ENCODE measurements at places on chromosomes 1 and 21.

- DNase-seq = no peak
Observed at GRCh38 chr21:20108976-20109540, 889.2 kb upstream of the NCAM2 start.

DNA sequence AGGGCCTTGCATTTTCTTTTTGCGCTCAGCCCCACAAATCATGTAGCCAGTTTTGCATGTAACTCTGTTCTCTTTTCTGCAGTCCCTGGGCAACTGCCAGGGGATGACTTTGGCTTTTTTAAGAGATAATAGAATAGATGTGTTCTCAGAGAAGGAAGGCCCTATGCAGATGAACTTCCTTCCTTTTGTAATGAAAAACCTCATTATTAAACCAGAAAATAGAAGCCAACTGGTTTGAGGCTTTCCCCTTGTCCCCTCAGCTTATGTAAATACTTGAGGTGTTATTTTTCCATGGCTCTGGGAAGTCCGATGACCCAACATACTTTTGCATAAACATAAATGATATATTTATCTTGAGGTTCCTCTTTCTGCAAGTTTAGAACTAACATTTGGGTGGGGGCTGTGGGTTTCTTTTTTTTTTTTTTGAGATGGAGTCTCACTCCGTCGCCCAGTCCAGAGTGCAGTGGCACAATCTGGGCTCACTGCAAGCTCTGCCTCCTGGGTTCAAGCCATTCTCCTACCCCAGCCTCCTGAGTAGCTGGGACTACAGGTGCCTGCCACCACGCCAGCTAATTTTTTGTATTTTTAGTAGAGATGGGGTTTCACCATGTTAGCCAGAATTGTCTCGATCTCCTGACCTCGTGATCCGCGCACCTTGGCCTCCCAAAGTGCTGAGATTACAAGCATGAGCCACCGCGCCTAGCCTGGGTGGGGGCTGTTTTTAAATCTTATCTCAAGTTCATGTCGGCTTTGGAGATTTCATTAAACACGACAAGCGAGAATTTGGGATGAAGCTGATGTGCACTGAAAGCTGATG, 14.4 kb upstream of the FCRL5 start:
- no peak for DNase-seq

- DNase-seq = peak; percentile 16
Observed at GRCh38 chr21:38219049-38219628, 37.7 kb upstream of the KCNJ15 start.

- DNase-seq = no peak
Observed at GRCh38 chr1:90824551-90824950, 107.4 kb upstream of the BARHL2 start.

DNA sequence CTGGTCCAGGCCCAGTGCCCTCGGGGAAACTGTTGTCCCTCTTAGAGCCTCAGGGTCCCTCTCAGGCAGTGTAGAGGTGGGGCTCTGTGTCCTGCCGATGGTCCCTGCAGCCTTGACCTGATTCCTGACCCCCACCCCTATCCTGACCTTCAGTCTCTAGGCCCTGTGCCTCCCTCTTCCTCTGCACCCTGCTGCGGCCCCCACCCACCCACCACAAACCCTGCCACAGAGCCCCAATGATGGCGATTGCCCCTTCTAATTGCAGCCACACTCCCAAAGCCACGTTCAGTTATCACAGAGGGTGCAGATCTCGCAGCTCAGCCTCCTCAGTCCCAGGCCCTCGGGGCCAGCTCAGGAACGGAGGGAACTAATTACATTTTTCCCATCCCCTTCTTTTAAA, 99.7 kb downstream of the PAX7 start:
- no peak for DNase-seq

GRCh38 chr1:244710474-244711062, 57.6 kb downstream of the DESI2 start:
- no peak for DNase-seq

DNA sequence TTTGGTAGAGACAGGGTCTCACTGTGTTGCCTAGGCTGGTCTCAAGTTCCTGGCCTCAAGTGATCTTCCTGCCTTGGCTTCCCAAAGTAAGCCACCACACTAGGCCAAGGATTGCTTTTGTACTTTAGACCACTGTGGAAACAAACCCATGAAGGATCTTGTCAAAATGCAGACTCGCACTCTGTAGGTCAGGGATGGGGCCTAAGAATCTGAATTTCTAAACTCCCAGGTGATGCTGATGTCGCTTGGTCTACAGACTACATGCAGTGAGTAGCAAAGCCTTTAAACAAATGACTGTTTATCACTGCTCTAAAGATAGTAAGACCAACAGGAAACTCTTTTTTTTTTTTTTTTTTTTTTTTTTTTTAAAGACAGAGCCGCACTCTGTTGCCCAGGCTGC, 54.1 kb upstream of the MUTYH start:
- no peak for DNase-seq

- DNase-seq = no peak
Observed at GRCh38 chr1:58392083-58392482, 154.4 kb downstream of the OMA1 start.

- DNase-seq = no peak
Observed at GRCh38 chr1:183966487-183966886, 71.0 kb downstream of the COLGALT2 start.

DNA sequence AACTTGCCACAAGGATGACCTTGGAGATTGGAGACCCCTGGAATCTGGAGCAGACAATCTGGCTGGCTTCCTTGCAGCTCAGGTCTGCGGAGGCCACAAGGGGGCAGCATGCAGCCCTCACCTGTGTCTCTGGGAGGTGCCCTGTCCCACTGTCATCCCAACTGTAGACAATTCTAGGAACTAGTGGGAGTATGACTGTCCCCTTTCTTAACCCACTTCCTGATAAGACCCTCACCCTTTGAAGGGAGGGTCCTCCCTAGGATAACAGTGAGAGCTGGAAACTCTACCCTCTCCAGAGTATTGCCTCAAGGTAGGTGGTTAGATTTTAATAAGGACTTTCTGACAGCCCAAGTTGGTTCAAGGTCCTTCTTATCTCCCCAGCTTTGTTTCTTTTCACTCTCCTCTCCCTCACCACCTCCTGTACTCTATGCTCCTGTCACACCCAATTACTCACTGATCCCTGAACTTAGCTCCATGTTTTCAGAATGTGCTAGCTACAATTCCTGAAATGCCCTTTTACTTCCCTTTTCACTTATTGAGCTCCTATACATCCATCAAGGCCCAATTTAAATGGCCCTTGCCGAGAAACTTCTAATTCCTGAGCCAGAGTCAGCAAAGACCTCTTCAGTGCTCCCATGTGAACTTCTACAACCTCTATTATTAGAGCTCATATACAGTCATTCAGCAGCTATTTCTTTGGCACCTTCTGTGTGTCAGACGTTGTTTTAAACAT, 9.2 kb upstream of the KCNQ4 start:
- DNase-seq = peak; percentile 44

GRCh38 chr1:209062081-209062620, 521.4 kb upstream of the CAMK1G start:
- DNase-seq = no peak

GRCh38 chr1:214425101-214425500, 126.3 kb downstream of the PTPN14 start:
- no peak for DNase-seq

DNA sequence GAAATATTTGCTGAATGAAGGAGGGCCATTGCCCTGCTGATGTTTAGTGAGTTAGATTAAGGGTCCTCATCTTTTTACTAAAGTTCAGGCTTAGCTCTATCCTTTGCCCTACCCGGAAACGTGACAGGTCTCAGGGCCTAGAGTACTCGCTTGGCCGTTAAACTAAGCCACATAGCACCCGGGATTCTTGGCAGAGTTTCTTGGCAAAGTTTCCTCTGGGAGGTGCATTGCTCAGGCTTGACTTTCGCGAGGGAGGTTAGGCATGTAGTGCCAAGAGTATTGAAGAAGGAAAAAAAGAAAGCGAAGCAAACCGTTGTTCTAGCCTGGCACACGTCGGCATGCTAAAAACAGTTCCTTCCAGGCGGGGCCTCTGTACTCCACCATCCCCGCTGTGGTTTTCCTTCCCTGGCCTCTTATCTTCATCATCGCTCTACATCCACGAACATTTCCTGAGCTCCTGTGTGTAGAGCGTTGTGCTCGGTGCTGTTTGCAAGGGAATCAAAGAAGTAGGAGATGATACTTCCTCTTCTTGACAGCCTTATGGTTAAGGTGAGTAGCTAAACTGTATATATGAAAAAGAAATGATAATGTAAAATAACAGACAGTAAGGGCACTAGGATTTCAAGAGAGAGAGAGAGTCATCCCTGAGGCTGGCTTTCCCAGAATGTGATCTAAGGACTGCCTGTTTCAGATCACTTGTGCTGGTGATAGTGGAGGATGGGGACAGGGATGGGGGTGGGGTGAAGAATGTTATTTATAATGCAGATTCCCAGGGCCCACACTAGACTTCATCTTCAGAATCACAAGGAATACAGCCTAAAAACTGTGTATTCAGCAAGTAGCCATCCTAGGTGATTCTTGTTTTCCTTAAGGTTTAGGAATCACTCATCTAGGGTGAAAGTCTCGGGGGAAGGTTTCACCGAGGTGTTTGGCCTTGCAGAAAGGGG, 18.8 kb downstream of the RNF220 start:
- DNase-seq = no peak

DNA sequence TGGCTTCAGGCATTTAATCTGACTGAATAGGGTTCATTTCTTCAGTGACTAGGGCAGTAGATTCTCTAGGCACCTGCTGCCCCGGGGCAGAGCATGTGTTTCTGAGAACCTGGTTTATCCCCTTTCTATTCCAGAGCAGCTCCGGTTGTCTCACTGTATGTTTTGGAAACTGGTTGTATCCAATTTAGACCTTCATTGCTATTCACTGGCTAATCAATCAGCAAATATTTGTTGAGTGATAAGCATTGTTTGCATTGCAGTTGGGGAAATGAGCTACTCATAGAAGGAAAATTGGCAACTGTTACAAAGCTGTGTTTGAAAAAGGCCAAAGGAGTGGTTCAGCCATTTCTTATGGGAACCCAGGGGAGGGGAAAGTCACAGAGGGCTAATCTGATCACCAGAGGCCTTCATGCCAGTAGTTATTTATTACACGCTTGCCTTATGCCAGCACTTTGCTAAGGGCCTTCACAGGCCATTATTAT, 2.9 kb downstream of the QSOX1 start:
- no peak for DNase-seq

GRCh38 chr21:15208786-15209185, 144.0 kb upstream of the NRIP1 start:
- no peak for DNase-seq

- no peak for DNase-seq
Observed at GRCh38 chr21:34884346-34884929, 164.7 kb downstream of the RUNX1 start.

- DNase-seq = no peak
Observed at GRCh38 chr1:67573311-67573872, 111.6 kb upstream of the GADD45A start.

GRCh38 chr21:39715804-39716397, 29.1 kb upstream of the IGSF5 start:
- no peak for DNase-seq

- no peak for DNase-seq
Observed at GRCh38 chr1:158037866-158038359, 44.5 kb downstream of the KIRREL1 start.

GRCh38 chr1:46173361-46173856, 1.5 kb upstream of the TSPAN1 start:
- DNase-seq = no peak

DNA sequence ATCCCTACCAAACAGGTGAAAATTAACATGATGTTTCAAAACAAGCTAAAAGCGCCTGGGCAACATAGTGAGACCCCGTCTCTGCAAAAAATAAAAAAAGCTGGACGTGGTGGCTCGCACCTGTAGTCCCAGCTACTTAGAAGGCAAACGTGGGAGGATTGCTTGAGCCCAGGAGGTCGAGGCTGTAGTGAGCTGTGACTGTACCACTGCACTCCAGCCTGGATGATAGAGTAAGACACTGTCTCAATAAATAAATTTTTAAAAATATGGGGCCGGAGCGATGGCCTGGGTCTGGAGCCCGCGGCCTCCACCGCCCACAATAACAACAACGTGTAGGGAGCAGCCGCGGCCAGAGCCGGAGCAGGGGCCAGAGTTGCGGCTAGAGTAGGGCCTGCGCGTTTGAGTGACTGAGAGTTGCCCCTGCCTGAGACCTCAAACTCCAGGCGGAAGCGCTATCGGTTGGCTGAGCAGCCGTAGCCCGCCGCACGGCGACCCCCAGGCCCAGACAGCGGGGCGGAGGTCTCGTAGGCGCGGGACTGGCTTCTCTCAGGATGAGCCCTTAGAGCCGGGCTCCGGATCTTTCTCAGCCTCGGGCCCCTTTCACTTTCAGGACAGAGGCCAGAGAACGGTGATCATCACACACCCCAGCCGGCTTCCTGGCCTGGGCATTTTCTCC, 41.4 kb downstream of the ZMYM1 start:
- no peak for DNase-seq

DNA sequence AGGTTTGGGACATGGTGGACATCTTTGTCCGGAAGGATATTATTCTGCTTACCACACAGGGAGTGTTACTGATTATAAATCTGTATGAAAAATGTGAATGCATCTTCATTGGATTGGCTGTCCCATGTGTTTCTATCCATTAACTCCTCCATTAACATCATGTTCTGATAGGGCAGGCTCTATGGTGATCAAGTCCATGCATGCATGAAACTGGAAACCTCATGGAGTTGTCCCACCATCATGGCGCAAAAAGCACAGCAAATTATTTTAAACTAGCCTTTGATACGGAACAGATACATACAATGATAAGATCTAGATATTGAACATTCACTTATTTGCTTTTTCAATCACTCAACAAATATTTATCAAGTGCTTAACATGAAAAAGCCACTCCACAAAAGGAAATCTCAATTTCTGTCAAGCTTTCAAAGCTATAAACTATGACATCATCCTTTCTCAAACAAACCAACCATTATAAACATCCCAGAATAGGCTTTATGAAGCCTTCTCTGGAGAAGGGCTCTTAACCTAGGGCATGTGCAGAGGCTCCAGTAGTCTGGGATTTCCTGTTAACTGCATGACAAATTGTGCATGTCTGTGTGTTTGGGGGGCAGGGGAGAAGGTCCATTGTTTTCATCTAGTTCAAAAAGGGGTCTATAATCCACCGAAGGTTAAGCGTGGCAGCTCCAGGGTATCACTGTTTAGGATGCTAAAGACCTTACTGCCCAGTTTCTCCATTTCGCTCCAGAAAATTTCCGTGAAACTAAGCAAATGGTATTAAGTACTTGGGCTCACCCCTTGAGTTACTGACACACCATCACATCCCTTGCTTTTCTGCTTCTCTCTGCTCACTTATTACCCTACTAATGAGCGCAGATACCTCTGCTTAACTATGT, 46.1 kb downstream of the ADAMTS1 start:
- DNase-seq = no peak
